ENCODE measurements at places on chromosomes 6 and 20. TPM values are rescaled to one million over a fixed set of nuclear protein-coding genes. Genes with fewer than 3 reads are reported as not detected.

GRCh38 chr20:35328095-35328685 is 36.0 kb upstream of the FAM83C start:
- no peak for DNase-seq
- peaks cover 2% of the 10 kb centered on the region for H3K36me3 ChIP-seq
- H3K27ac ChIP-seq, result no peak overlapping the region
- H3K27me3 ChIP-seq, result no peaks in the 10 kb centered on the region
- H3K4me1 ChIP-seq, result peaks cover 16% of the 10 kb centered on the region

- H3K36me3 ChIP-seq, result no peaks in the 10 kb centered on the region
- H3K4me3 ChIP-seq, result no peak overlapping the region
- no peak overlapping the region for H3K27ac ChIP-seq
- H3K27me3 ChIP-seq, result no peaks in the 10 kb centered on the region
- H3K4me1 ChIP-seq, result no peaks in the 10 kb centered on the region
Measured at GRCh38 chr6:121430514-121431460, 4.7 kb upstream of the GJA1 start.

DNA sequence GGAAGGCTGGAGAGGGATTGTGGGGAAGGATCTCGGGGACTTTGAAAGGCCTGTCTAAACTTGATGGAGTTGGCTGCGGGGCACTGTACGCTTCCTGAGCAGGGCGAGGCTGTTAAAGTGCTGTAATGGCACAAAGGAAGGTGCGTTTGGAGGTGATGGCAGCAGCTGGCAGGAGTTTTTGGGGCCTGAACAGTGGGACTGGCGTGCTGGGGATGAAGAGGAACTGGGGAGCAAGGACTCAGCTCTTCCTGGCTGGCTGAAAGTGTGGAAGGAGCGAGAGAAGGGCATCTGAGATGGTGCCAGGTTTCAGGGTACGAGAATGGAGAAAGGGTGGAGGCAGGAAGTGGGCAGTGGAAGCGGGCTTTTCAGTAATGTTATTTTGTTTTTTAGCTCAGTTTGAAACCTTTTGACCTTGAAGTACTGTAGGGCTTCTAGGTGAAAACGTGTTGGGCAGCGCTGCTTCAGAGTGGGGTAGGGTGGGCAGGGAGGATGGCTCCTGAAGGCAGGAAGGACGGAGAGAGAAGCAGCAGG is 8.0 kb downstream of the TMEM181 start:
- H3K27ac ChIP-seq, result no peak overlapping the region
- H3K27me3 ChIP-seq, result no peaks in the 10 kb centered on the region
- peaks cover 3% of the 10 kb centered on the region for H3K4me1 ChIP-seq
- H3K36me3 ChIP-seq, result peaks cover 3% of the 10 kb centered on the region
- no peak overlapping the region for H3K4me3 ChIP-seq

The SOX18 gene
- not detected for polyA plus RNA-seq

The GNAS-AS1 gene
- polyA plus RNA-seq, result 0.32 TPM
